Germinal center (tissue), 1 donor: ENCODE measurements at places on chromosomes 4 and X.

DNA sequence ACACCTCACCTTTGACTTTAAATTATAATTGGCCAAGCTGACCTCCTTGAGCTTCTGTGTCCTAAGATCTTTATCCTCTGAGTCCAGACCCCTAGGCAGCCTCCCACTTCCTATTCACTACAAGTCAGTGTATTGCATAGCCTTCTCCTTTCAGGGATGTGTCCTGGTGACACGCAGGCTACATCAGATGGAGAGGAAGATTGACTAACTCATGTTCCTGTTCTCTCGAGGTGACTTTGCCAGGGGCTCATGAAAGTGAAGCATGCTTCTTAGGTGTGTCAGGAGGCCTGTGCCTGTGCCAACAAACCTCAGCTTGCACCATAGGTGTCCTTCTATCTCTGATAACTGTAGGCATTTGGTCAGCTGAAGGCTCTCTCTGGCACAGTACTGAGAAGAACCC lies 195.7 kb upstream of the HS3ST1 start:
- DNase-seq, result no peak

GRCh38 chr4:165433529-165433928 lies 54.7 kb downstream of the CPE start:
- DNase-seq, result no peak

DNA sequence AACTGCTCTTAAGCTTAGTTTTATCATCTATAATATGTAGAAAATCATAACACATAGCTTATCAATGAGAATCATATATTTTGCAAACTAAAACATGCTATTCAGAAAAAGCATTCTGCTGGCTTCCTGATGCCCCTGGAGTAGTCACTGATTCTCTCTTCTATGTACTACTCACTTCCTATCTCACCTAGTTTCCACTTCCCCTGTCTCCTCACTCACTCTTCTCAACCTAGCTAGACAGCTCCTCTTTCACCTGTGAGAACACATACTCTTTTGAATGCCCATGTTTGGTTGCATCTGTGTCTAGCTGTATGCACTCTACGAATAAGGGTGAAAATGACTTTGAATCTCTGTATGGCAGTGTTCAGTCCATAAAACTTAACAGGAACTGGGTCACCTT lies 9.3 kb downstream of the TMEM144 start:
- no peak for DNase-seq

GRCh38 chrX:121781991-121782390 lies 734.6 kb downstream of the GLUD2 start:
- DNase-seq, result no peak

GRCh38 chr4:67565284-67565683 lies 6.8 kb downstream of the STAP1 start:
- DNase-seq, result no peak

DNA sequence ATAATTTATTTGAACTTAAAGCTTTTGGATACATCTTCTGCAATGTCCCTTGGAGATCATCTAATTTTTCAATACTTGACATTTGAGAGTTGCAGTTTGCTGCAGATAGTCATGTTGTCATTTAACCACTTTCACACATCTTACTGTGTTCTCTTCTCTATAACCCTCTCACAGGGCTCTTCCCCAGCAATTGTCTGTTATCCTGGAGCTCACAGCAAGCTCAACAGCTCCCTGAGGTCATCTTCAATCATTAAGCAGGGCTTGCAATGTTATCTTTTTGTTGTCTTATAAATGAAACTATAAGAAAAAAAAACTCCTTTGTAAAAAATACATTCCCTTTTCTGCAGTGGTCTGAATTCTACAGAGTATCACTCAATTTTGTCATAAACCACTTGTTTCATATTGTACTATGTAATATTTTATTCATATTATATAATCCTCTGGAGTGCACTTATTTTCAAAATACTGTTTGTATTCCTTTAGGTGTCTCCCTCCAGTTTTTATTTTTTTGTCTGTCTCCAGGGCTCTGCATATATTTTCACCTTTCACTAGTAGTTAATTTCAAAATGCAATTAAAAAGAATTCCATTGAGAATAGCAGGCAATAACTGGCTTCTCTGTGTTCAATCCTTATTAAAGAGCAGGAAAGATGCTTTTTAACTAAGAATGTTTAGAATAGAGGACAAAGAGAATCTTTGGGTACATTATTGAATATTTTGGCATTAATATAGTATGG lies 106.3 kb upstream of the ARSJ start:
- no peak for DNase-seq

DNA sequence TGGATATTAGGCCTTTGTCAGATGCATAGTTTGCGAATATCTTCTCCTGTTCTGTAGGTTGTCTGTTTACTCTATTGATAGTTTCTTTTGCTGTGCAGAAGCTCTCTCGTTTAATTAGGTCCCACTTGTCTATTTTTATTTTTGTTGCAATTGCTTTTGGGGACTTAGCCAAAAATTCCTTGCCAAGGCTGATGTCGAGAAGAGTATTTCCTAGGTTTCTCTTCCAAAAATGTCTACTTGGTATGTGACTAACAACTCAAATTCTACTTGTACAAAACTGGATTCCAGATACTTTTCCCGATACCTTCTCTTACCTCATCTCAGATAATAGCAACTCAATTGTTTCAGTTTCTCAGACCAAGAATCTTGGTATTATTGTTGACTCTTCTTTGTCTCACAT lies 142.4 kb upstream of the GLRA2 start:
- no peak for DNase-seq

GRCh38 chr4:43253541-43253940 lies 361.0 kb downstream of the GRXCR1 start:
- no peak for DNase-seq

- DNase-seq, result no peak
Measured at GRCh38 chr4:10180603-10180926, 64.0 kb upstream of the WDR1 start.

DNA sequence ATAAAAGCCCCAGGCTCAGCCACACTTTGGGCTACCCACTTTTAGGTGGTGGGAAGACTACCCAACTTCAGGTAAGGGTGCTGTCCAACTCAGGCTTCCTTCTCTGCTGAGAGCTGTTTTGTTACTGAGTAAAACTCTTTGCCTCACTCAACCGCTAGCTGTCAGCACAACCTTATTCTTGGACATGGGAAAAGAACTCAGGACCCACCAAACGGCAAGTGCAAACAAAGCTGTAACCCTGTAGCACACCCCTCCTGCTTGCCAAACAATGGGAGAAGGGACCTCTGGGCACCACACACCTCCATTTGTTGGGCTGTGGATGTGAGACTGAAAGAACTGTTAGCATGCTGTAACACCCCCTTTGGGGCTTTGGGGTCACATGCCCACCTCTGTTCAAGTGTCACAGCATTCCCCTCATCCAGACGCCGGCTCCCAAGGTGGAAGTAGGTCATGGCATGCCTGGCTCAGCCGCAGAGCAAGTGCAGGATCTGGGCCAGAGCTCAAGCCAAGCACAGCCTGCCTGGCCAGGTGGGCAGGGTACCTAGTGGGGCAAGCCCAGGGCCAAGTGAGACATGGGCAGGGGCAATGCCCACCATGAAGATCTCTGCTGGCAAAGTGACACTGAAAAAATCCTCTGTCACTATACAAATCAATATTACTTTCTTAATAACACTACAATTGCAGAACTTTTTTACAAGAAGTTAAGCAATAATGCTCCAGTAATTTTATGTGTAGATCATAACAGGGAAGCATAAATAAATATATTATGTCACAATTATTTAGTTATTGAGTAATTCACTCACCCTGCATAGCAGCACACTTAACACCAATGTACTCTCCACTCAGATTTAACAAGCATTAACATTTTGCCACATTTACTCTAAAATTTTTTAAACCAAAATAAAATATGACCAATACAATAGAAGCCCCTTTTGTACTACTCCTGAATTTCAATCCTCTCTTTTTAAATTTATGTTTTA lies 107.2 kb downstream of the TBCK start:
- no peak for DNase-seq

DNA sequence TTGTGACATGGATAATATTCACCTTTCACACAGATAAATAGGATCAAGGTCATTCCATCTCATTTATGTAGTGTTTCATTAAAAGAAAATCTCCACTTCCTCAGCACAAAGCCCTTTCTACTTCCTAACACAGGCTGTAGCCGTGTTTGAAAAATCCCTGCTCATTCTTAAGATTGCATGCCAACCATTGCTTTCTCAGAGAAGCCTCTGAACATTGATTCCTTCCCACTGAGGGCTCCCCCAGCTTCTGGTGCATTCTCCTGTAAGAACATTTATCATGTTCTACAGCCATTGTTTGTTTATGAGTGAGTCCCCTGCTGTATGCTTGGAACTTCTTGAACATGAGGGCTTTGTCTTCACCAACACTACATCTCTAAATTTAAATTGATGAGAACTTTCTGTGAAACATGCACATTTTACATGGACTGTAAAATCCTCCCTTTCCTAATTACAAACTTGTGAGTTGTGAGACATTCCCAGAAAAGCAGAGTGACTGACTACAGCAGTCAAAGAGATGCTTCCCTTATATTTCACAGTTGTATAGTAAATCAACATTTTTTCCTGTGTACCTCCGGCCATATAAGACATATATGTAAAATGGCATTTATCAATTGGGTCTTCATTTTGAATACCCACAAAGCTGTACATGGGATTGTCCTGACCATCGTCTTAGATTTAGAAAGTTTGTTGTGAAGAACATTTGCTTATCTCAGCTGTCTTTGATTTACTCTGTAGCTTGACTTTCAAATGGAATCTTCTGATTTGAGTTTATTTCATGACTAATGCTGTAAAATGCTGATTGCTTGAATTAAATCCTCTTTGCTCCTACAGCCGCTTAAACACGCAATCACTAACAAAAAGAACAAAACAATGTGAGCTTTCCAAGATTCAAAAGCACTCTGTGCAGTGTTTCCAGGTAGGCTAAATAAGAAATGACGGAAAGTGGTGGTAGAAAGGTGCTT lies 600.5 kb upstream of the SLIT2 start:
- DNase-seq, result no peak

DNA sequence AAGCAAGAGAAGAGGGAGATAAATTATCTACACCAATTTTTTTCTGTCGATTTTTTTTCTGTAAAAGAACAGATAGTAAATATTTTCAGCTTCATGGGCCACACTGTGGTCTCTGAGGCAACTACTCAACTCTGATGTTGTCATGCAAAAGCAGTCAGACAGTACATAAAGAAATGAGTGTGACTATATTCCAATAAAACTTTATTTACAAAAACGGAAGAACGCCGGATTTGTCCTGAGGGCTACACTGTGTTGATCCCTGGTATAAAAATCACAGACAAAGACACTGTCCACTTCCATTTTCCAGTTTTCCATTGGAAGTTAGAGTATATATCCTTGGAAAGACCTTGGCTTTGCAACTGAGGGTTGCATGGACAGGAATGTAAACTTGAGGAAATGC lies 18.0 kb downstream of the GPR143 start:
- DNase-seq, result no peak

DNA sequence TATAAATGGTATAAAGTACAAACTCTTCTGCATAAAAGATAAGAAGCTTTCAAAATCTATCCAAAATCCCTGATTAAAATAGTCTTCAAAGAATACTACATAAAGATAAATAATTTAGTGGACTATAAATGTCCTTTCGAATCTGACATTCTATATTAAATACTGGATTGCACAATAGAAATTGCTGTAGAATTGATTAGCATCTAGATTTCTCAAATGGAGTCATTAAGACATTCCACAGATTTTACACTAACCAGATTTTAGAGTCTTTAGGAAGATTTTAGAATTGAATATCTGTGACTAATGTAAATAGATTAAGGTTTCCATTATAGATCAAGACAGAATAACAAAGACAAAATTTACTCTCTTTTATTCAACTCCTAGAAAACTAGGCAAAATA lies 663.9 kb downstream of the STPG2 start:
- no peak for DNase-seq

- DNase-seq, result no peak
Measured at GRCh38 chr4:113749178-113749577, 12.4 kb downstream of the CAMK2D start.

GRCh38 chr4:184097815-184098214 lies 119.9 kb downstream of the ENPP6 start:
- no peak for DNase-seq

- DNase-seq, result no peak
Measured at GRCh38 chr4:25088093-25088952, 57.6 kb upstream of the LGI2 start.

- no peak for DNase-seq
Measured at GRCh38 chr4:163804001-163804400, 309.5 kb downstream of the TMA16 start.

GRCh38 chrX:106927023-106927422 lies 6.8 kb downstream of the CLDN2 start:
- DNase-seq, result no peak

- no peak for DNase-seq
Measured at GRCh38 chrX:1138476-1139184, 73.8 kb downstream of the CRLF2 start.

- no peak for DNase-seq
Measured at GRCh38 chrX:46770817-46771163, 11.9 kb upstream of the SLC9A7 start.

DNA sequence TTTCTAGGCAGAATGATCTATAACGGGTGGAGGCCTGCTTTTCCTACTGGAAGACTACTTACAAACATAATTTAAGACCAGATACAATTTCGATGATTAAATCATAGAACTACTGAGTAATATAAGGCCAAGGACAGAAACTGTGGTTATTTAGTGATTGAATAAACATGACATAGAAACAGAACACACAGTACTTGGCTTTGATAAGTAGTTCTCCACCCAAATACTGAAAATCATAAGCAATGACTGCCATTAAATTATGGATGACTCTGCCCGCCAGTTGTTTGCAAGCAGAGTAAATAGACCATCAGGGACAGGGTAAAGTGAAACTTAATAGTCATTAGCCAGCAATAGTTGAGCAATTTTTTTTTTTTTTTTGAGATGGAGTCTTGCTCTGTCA lies 17.2 kb upstream of the SMIM14 start:
- DNase-seq, result no peak

DNA sequence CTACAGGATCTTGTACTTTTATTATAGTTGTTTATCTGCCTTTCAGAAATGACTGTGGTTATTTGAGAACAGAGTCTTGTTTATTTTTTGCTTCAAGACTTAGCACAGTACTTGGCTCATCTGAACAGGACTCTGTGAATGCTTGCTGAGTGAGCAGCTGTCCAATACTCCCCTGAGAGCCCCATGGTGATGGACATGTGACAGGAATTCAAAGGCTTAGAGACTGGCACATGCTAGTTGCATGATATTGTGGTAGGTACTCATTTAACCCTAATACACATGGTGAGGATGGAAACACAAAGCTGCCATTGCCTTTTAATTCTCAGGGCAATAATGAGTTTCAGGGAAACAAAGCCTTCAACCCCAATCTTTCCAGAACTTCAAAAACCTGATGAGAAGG lies 97.3 kb downstream of the GEMIN8 start:
- no peak for DNase-seq

GRCh38 chr4:13548059-13548983 lies 4.0 kb upstream of the NKX3-2 start:
- DNase-seq, result no peak

DNA sequence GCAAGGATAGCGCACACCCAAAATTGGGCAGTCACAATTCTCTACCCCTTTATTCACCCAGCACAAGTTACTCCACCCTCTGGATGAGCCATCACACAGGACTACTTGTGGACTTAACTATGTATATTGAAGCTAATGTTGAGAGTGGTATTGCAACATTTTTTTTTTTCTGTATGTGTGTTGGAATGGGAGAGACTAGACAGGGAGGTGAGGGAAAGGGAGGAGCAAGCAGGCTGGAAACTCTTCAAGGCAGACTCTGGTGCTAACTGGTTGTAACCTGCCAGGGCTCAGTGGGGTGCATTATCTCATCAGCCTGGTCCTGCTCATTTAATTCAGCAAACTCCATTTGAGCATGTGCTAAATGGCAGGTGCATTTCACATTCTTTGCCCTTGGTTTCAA lies 18.4 kb upstream of the CWH43 start:
- DNase-seq, result no peak
